Transverse colon (tissue), 4 donors: ENCODE measurements at places on chromosomes 12 and 14. TPM values are rescaled to one million over a fixed set of nuclear protein-coding genes. Genes with fewer than 3 reads are reported as not detected.
A peak's percentile ranks its signal among the peaks of the same experiment; 100 is the strongest.

DNA sequence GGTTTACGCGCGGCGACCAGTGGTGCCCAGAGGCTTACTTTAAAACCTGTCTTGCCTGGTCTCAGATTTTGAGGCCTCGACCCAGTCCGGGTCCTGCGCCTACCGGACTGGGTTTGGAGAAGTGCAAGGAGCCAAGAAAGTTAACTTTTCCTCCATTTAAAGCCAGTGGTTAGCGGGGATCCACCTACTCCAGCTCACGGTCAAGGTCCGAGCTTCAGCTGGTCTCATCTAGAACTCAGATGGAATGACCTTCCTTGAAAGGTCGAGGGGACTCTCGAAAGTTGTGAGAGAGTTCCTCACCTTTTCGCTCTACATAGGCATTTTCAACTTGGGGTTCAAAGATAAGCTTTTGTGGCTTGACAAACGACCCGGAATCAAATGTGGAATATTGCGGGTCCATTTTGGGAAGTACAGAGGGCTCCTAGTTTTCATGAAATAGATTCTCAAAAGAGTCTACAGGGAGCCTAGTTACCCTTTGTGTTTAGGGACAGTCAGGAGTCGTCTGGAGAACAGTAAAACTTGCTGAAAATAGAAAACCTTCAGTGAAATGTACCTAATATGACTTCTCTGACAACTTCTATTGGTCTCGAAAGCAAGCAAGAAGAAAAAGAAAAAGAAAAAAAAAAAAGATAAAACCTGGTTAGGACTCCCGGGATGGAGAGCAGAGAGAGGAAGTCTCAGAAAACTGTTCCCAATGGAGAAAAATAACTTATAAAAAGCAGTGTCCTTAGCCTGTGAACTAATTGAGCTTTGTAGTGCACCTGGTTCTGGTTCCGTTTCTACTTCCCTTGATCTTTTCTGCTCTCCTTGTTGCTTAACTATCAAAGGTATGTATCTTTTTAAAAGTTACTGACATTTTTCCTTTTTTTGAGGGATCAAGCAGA, 1.4 kb downstream of the KCNMB4 start:
- DNase-seq: no peak

- DNase-seq: no peak
These were observed 22.7 kb upstream of the ZFP36L1 start for GRCh38 chr14:68815298-68816182.

FRMD6 gene
- total RNA-seq: 13.0 TPM

DNA sequence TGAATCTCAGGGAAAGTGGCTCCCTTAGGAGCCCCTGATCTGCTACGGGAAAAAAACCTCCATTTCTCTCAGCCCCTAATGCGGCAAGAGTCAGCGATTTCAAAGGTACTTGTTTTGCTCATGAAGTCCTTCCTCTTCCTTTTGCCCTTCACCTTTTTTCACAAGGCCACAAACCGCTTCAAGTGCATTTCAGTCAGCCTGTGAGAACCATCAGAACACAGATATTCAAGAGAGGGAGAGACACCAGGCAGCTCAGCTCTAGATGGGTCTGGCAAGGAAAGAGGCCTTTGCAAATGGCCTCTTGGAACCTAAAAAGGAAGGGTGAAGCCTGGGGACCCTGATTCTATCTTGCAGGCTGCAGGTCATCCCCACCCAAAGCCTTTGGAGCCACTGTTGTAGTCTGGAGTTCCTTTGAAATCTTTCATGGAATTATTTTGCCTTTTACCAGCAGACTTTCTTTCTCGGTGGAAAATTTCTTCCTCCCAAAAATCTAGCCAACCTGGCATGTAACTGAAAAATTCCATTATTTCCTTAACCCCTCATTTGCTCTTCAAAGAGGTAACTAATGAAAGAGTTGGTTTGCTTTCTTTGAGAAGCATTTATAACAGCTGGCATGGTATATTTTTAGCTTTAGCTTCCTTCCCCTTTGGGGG, 145.0 kb downstream of the SAMD4A start:
- DNase-seq: no peak

GRCh38 chr12:50394469-50395029, 1.9 kb downstream of the FAM186A start:
- DNase-seq: no peak

ANG gene
- total RNA-seq: 10.5 TPM

CIROP gene
- not detected for total RNA-seq

- no peak for DNase-seq
These were observed 204.4 kb downstream of the SYT1 start for GRCh38 chr12:79069009-79069408.

DNA sequence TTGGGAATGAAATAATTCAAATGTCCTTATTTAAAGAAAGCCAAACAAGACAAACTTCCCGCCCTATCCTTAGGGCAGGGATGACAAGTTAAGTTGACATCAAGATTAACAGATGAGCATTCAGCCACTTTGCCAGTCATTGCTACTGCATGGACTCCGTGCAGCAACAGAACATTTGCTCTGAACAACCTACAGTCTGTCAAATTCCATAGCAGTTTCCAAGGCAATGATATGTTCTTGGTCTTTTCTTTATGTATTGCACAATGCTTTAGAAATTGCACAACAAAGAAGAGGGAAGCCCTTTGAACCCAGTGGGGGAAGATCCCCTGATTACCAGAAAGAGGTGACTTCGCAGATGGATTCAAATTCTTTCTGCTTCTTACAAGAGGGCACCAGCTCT, 269.8 kb downstream of the BCAT1 start:
- DNase-seq: no peak

DNA sequence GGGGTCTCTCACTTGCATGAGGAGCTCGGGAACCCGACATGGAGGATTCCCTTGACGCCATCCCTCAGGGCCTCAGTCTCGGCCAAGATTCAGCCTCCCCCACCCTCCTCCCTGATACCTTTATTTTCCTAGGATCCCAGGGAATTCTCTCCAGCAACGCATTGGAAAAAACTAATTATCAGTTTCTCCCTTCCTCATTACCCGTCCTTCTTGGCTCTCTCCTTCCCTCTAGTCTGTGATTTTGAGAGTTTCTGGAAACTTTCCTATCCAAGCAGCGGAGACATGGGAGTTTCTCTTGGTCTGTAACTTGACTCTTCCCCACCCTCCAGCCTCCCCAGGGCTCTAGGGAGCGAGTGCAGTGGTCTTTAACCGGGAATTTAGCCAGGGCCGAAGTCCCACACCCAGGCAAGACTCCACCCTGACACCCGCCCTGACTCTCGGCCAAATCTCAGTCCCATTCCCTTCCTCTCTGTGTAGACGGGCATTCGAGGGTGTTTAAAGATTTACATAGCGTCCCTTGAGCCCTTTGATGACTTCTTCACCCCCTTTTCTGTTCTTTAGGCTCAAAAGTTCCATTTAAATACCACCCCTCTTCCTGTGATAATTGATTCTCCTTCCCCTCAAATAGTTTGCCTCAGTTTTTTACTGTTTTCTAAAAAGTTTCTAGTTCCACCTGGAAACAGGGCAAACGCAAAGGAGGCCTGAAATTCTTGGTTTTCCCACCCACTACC, 6.7 kb downstream of the HOXC5 start:
- no peak for DNase-seq

GRCh38 chr12:51977320-51977753, 25.8 kb downstream of the ACVR1B start:
- no peak for DNase-seq

KITLG gene
- total RNA-seq: 44.6 TPM

GRCh38 chr12:94327809-94328208, 131.9 kb downstream of the CEP83 start:
- no peak for DNase-seq

DNA sequence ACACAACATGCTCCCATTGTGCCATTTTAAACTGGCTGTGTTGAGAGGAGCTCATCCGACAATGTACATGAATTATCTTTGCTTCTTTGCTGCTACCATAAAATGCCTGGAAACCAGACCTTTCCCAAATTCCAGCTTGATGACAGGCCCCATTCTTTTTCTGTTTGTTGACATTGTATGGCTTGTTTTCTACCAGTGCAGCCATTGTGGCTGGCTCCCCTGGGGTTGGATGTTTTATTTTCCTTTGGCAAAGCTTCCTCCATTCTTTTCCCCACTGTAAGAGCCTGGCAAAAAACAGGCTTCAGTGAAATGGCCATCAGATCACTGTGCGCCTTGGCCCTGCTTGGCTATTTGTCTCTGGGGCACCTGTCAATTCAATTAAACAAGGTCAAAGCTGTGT, 532.5 kb downstream of the VRK1 start:
- no peak for DNase-seq

AKAP5 gene
- total RNA-seq: 1.00 TPM

COCH gene
- 0.60 TPM for total RNA-seq

MAPK1IP1L gene
- 50.2 TPM for total RNA-seq

SLC2A13 gene
- 31.8 TPM for total RNA-seq

ACRBP gene
- 2.7 TPM for total RNA-seq

ZNF740 gene
- 19.3 TPM for total RNA-seq

PSMB5 gene
- total RNA-seq: 16.7 TPM

DNA sequence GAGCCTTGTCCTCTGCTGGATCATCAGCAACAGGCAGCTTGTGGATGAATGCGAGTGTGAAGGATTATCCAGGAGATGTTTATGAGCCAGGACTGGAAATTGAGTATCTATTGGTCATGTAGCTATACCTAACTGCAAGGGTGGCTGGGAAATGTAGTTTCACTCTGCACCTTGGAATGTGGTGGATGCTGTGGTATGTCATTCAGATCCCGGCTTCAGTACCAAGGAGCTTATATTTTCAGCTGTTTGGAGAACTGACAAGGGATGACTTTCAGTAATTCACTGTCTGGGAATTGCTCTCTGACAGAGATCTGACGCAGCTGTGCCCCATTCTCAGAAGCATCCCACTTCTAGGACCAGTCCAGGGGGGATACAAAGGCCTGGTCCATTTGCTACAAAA, 792.3 kb upstream of the NOVA1 start:
- DNase-seq: no peak

COX8C gene
- not detected for total RNA-seq

DNA sequence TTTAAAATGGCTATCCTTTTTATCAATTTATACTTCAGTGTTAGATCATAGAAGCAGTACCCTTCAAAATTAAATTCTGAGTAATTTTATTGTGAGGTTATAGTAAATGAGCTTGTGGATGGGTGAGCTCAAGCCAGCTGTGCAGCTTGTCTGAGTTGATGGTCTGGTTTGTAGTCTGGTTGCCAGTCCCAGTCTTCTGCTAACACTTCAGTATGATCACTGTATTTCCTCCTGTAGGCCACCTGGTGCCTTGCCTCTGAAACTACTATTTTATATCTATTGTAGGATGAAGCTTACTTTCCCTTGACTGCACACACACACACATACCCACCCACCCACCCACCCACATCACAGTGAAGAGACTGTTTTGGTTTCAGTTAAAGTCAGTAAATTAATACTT, 496.4 kb downstream of the PCNX1 start:
- DNase-seq: peak; percentile 14

SMOC1 gene
- not detected for total RNA-seq

KRT71 gene
- total RNA-seq: not detected

DNA sequence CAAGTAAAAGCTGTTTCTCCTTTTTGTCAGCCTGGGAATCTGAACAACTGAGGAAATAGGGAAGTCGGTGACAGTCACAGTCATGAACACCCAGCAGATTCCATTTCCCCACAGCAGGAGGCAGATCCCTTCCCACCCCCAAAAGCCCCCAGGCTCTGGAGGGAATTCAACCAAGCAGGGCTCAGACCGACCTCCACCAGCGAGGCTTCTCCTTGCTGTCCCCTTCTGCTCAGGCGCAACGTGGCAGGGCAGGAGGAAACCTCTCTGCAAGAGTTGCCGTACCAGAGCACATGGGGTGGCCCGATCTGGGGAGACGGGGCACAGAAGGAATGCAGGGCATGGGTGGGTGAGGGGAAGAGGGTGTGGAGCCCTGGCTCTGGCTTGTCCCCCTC, 319 bp downstream of the GALNT6 start:
- DNase-seq: peak; percentile 41

DNA sequence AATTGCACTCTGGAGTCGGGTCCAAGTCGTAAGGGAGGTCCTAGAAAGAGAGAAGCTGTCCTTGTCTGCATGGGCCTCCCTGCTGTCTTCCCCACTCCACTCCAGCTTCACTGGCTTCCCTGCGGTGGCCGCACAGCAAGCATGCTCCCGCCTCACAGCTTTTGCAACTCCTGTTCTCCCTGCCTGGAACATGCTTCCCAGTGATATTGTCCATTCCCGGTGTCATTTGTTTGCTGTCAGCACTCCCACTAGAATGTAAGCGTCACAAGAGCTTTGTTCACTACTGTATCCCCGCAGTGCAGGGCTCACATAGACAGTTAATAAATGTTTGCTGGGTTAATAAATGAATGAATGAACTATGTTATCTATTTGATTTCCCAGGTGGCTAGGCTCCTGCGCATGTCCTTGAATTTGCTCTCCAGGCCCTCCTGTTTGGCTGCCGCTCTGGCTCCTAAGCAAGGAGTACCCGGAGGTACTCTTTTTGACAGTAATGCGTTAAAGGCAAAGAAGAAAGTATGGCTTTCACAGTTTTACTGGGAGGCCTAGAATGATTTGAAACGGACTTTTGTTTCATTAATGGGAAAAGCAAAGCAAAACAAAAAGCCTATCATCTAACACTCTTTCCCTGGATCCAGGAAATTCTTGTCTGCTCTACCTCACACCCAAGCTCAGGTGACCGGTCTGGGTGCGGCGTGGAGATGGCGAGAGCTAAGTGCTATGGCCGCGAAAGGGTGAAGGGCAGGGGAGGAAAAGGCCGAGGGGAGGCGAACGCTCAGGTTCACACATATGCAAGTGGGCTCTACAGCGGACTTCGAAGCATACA, 6.2 kb upstream of the SLC7A7 start:
- DNase-seq: no peak

REP15 gene
- 7.5 TPM for total RNA-seq

GRCh38 chr12:74227846-74228545, 309.6 kb upstream of the ATXN7L3B start:
- DNase-seq: no peak

DNA sequence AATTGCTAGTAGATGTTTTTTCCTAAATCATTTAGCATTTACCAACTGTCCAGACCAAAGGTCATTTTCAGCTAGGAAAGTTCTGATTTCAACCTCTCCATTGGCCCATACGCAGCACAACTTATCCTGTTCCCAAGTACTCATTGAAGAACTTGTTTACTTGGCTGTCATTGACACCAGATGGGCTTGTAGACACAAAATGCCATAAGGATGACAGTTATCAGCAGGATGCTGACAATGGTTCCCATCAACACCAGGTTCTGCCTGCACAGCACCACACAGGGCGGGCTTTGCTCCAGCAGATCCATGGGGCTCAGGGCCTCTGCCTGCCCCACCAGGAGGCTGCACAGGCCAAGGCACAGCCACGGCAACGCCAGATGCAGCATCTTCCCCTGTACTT, 36.5 kb upstream of the TMPRSS12 start:
- DNase-seq: no peak

TPPP2 gene
- total RNA-seq: not detected
